Activated CD8-positive, alpha-beta memory T cell treated with anti-CD3 and anti-CD28 coated beads, Interleukin-2, amount 50 U/mL, for 48 hours (primary cell): ENCODE measurements at places on chromosomes 3 and 15.

GRCh38 chr3:46496746-46497555, 825 bp upstream of the RTP3 start:
- no peak for DNase-seq

DNA sequence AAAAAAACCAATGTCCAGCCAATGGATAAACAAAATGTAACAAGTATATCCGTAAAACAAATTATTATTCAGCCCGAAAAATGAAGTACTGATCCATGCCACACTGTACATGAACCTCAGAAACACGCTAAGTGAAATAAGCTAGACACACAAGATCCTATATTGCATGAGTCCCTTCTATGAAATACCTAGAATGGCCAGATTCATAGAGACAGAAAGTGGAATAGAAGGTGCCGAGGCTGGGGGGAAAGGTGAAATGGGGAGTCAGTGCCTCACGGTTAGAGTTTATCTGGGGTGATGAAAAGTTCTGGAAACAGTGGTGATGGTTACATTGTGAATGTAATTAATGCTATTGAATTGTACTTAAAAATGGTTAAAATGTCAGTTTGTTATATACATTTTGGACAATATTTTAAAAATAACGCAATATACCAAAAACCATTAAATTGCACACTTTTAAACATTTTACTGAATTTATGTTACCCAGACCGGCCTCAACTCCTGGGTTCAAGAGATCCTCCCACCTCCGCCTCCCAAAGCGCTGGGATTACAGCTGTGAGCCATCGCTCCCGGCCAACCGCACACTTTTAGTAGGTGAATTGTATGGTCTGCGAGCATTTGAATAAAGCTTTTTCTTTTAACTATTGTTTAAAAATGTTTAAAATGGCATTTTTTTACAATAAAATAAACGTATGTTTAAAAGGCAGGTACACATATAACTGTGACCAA, 2.1 kb downstream of the RNF168 start:
- no peak for DNase-seq

DNA sequence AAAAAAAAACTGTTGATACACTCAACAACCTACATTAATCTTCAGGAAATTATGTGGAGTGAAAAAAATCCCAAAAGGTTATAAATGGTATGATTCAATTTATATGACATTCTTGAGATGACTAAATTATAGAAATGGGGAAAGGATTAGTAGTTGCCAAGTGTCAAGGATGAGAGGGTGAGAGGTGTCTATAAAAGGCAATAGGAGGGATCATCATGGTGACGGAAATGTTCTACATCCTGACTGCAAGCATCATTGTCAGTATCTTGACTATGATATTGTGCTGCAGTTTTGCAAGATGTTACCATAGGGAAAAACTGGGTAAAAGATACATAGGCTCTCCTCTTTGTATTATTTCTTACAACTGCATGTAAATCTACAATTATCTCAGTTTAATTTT, 125.6 kb downstream of the FRMD5 start:
- DNase-seq, result no peak

DNA sequence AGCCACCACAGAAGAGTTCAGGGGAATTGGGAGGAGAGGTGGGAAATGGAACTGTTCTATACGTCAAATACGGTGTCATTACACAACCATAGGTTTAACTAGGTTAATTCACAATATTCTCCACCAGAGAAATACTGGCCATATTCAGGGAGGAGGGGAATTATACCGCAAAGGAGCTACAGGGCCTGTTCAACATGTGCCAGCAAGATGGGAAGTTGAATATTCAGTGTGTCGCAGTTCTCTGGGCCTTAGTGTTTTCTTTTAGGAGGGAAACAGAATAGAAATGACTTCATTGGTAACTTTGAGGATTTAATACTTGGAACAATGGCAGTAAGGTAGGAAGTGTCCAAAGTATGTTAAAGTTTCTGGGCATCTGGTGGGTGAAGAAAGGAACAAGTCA, 18.0 kb upstream of the FBXW12 start:
- no peak for DNase-seq

- no peak for DNase-seq
These were observed 390 bp upstream of the AP2M1 start for GRCh38 chr3:184174284-184174645.

GRCh38 chr15:66894986-66895780, 170.2 kb upstream of the SMAD3 start:
- peak; percentile 26 for DNase-seq

- DNase-seq, result no peak
These were observed 1.5 kb downstream of the CMTM6 start for GRCh38 chr3:32500880-32501782.

- DNase-seq, result no peak
These were observed 38.8 kb downstream of the BHLHE40 start for GRCh38 chr3:5017925-5018531.

DNA sequence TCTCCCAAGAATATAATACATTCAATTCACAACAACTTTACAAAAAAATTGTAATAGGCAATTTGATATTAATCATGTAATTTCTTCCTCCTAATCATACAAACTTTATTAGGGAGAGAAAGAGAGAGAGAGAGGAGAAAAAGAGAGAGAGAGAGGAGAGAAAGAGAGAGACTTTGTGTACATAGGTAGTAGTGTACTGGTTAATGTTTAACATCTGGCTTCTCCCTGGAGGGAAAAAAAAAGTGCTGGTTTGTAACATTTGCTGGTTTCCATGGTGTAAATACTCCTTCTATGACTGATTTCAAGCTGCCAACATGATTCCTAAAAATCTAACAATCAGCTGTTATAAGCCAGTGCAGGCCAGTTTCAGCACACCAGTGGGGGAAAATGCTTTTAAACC, 98.0 kb upstream of the ARHGEF26 start:
- no peak for DNase-seq

GRCh38 chr3:182609575-182610156, 183.6 kb upstream of the ATP11B start:
- DNase-seq, result no peak

DNA sequence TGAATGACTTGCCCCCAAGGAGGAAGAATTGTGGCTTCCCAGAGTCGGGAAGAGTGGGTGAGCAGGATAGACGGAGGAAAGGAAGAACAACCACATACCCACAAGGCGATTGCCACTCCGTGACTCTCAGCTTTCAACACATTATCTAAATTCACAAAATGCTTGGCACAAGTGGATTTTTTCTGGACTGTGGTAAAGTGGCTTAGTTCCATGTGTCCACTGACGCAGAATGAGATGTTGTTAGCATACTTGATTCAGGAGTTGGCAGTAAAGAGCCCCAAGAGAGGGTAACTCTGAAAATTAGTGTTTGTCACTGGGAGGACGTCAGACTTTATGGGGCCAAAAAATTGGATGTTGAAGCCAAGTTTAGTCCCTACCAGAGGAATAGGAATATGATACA, 198.8 kb upstream of the CTNNB1 start:
- no peak for DNase-seq

GRCh38 chr3:161043336-161044035, 61.7 kb downstream of the B3GALNT1 start:
- DNase-seq, result no peak

GRCh38 chr15:65926899-65927298, 57.6 kb downstream of the RAB11A start:
- DNase-seq, result no peak

- DNase-seq, result peak; percentile 65
These were observed 75.0 kb downstream of the STARD9 start for GRCh38 chr15:42650208-42651066.

DNA sequence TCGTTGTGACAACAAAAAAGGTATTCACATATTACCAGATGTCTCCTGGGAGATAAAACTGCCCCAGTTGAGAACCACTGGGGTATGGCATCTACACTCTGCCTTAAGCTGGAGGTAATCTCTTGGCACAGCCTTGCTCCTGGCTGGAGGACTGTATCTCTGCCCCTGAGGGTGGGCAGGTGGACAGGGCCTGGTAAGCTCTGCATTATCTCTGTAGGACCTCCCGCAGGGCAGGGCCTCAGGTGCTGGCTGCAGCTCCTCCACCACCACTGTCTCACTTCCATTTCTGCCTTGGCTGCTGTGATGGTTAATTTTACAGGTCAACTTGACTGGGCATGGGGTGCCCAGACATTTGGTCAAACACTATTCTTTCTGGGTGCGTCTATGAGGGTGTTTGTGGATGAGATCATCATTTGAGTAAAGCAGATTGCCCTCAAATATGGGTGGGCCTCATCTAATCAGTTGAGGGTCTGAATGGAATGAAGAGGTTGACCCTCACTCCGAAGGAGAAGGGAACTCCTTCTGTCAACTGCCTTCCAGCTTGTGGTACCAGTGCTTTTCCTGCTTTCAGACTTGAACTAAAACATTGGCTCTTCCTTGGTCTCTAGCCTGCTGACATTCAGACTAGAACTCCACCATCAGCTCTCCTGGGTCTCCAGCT, 9.8 kb upstream of the RHCG start:
- no peak for DNase-seq

DNA sequence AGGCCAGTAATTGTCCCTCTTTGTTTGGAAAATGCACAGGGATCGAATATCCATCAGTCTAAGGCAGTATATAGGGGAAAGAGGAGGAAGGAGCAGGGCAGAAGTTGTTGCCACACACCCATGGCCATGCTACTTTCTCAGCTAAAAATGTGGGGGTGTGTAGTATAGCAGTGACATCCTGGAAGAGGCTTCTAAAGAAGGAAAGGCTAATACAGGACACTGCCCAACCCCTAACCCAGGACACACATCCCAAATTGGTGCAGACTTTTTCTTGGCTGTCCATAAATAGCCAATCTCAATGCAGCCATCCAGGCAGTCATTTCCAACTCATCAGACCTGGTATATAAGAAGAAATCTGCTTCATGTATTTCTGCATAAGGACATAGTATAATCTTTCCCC, 33.1 kb upstream of the LRRN1 start:
- no peak for DNase-seq

DNA sequence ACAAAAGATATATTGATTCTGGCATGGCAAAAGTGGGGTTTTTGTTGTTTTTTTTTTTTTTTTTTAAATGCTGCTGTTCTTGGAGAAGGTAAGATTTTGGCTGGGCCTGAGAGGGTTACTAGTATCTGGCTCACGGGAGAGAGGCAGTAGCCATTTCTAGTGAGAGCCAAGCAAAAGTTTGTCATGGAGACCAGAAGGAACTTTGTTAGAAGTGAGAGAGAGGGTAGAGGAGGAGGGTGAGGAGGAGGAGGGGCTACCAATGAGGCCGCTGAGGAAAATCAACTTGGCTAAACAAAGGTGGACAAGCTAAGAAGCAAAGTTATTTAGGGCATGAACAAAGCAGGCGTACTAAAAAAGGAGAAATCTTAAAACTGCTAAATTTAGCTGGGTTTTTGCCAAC, 48.9 kb upstream of the STRIT1 start:
- no peak for DNase-seq

DNA sequence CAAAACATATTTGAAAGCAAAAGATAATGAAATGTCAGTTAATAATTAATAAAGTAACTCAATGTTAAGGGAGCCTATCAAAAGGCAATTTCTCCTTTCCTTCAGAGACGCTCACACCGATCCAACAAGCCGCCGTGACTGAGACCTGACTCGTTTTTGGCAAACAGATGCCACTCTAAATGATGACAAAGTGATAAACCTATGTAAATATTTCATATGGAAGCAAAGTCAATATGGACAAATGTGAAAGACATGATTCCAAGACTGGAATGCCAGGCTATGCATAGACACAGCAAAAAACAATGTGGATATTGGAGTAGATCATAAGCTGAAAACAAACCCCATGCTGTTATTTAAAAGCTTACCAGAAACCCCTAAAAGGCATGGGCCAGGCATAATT, 137.2 kb upstream of the SUCLG2 start:
- no peak for DNase-seq

GRCh38 chr3:41290736-41291135, 91.4 kb downstream of the CTNNB1 start:
- no peak for DNase-seq

DNA sequence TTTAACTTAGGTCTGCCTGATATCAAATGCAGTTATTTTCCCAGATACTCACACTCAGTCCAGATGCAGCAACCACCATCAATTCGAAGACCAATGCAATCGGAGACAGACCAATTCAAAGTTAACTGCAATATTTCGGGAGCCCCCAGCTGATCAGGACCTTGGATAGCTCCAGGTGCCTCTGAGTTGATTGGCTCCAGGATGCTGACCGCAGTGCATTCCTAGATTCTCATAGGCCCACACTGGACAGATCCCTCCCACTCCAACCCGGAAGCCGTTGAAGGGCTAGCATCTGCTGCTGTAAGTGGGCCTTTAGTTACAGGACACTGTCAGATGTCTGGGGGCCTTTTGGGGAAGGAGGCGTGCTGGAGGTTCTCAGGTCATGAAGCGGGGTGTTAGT, 89.5 kb upstream of the ATP2B2 start:
- peak; percentile 63 for DNase-seq

- DNase-seq, result no peak
These were observed 78.4 kb downstream of the SPSB4 start for GRCh38 chr3:141129541-141130011.

DNA sequence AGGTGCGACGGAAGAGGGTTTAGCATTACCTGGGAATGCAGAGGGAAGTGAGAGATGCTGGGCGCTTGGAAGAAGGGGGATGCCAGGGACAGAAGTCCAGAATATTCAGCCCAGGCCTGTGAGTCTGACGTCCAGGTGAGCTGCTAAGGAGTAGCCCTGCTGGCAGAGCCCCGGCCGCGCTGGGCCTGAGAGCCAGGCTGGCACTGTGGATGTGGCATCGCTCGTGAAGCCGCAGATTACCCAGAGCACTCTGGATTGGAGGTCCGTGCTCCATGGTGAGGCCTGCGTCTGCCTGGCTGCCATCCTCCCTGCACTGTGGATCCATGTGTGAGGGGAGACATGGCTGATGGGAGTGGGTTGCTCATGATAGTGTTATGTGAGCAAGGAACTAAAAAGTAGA, 14.5 kb downstream of the MAN2A2 start:
- DNase-seq, result no peak

- DNase-seq, result peak; percentile 65
These were observed 589 bp downstream of the HERC1 start for GRCh38 chr15:63833021-63833696.

GRCh38 chr3:117455782-117456181, 746.2 kb downstream of the TUSC7 start:
- DNase-seq, result no peak
